ENCODE measurements at places on chromosomes 11 and 22.

GRCh38 chr22:20885557-20886323 lies 26.9 kb downstream of the SNAP29 start:
- peak; percentile 59 for DNase-seq

GRCh38 chr11:11660363-11660740 lies 38.5 kb upstream of the GALNT18 start:
- no peak for DNase-seq

DNA sequence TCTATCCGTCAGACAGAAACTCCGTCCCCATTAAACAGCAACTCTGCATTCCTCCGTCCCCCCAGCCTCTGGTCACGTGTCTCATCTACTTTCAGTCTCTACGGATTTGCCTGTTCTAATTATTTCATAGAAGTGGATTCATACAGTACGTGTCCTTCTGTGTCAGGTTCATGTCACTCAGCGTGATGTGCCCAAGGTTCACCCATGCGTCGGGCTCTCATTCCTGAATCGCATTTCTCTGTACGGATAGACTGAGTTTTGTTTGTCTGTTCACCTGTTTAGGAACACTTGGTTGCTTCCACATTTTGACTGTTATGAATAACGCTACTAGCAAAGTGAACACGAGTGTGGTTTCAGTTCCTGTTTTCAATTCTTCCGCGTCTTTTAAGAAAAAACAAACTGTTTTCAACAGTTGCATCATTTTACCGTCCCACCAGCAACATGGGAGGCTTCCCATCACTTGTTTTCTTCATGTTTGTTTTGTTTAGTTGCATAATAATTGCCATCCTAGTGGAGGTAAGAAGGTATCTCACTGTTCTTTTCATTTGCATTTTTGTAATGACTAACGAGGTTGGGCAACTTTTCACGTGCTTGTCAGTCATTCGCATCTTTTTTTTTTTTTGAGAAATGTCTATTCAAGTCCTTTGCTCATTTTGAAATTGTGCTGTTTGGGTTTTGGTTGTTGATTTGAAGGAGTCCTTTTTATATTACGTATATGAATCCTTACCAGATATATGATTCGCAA lies 8.9 kb upstream of the NLRP6 start:
- no peak for DNase-seq

DNA sequence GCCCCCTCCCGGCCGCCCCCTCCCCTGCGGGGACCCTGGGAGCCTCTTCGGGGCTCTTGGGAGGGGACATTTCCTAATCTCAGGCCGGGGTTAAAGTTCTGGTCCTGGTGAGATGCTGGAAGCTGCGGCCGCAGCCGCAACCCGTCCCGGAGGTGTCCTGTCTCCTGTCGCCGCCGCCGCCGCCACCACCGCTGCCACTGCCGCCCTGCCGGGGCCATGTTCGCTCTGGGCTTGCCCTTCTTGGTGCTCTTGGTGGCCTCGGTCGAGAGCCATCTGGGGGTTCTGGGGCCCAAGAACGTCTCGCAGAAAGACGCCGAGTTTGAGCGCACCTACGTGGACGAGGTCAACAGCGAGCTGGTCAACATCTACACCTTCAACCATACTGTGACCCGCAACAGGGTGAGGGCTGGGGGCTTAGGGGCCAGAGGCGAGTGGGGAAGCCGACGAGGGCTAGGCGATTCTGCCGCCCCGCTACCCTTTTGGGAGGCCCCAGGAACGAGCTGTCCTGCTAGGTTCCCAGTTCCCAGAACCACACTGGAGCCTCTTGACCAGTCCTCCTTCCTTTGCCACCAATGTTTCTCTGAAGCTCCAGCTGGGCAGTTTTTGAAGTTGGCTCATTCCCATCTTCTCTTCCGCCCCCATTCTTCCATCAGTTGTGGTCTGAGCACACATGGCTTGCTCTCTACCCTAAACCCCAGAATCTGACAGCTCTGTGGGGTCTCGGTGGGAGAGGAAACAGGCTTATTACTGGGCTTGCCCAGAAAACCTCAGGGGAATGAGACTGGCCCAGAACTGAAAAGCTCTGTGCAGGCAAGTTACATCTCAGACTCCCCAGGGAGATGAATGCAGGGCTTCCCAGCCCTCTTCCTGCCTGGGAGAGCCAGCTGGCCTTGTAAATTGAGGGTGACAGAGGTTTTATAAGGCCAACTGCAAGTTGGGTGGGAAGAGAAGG lies 781 bp downstream of the SIDT2 start:
- peak; percentile 46 for DNase-seq

DNA sequence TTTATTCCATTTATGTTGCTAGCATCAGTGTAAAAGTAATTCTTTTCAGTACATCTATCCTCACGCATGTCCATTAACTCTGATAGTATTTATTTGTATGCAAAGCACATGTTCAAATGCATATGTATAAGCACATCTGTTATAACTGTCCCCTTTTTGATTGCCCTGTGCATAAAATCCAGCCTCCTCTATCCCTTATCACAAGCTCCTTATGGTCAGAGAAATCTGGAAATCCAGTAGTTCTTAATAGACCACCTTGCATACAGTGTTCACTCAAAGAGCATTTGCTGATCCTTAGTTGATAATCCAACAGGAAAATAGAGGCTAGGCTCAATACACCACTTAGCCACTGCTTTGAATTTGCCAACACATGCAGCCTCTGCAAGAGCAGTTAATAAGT lies 443.5 kb downstream of the AASDHPPT start:
- no peak for DNase-seq

DNA sequence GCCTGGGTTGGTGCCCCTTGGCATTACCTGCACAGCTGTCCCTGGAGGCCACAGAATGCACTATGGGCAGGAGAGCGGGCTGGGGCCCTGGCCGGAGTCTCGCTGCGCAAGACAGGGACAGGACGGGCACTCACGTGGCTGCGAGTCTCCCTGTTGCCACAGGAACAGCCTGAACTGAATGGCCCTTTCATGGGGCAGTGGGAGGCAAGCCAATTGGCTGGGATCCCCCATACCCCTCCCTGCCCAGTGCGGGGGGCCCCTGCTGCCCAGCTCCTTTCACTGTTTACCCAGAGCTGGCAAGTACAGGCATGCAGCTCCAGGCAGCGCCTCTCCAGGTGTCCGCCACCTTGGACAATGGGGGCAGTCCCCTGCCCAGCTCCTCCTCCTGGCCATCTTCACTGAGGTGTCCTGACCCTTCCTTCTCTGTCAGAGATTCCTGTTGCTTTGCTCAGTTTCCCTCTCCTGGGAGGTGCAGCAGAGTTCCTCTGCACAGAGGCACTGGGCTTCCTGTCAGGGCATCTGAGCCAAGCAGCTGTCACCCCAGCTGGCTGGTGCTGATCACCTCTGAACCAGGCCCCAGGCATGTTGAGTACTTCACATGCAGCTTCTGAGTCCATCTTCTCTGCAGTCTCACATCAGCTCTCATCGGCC lies 5.2 kb downstream of the USP2 start:
- DNase-seq: no peak

- no peak for DNase-seq
Measured at GRCh38 chr22:42171417-42171816, 40.8 kb upstream of the CYP2D6 start.

DNA sequence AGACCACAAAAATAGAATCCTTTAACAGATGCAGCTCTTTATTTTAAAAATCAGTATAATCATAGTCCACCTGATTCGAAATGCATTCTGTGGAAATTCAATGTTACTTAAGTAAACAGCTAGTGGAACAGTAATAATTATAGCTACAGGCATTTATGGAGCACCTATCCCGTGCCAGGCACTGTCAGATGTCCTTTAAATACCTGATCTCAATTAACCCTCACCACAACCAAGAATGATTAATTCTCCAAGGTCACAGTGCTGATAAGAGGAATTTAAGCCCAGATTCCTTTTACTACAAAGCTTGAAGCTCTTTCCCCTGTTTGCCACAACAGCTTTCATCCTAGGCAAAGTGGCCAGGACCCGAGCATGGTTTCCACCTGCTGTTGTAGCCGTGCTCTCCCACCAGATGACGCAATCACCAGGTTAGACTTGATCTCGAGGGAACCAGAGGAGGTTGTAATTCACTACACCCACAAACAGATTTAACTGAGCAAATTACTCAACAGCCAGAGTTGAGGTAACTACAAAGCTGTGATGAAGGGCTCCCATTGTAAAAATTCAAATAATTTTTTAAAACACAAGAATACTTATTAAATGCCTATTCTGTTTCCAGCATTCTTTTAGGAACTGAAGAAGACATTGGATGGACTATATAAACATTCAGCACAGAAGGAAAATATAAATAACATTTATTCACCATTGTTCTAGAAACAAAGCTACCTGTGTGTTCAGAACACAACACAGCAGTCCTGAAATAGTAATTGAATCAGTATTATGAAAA lies 10.3 kb downstream of the PRDM10 start:
- DNase-seq: peak; percentile 22

GRCh38 chr11:80862011-80862410 lies 1421.2 kb upstream of the TENM4 start:
- DNase-seq: no peak

- DNase-seq: no peak
Measured at GRCh38 chr11:15848631-15849168, 507.6 kb downstream of the SOX6 start.

DNA sequence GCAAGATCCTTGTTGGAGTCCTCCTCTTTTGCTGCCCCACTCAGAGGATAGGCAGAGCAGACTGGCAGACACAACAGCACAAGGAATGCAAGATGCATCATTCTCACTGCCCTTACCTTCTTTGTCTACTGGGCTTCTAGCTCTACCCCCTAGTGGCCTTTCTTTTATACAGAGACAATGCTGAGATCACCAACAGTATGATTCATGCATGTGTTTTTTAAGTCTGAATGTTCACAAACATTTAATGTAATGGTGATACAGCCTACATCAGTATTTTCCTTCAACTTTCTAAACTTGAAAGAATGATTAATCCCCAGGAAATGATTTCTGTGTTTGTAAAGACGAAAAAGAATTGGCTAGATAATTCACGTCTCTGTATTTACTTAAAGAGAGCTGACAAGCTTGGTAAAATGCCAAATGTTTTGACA lies at the start of gene MMP10:
Gene MMP10, minus strand, starts transcription at position 138 of the 428 bp plus-strand sequence. Its CDS starts 37 bp downstream, at position 101.
- DNase-seq: peak; percentile 80

DNA sequence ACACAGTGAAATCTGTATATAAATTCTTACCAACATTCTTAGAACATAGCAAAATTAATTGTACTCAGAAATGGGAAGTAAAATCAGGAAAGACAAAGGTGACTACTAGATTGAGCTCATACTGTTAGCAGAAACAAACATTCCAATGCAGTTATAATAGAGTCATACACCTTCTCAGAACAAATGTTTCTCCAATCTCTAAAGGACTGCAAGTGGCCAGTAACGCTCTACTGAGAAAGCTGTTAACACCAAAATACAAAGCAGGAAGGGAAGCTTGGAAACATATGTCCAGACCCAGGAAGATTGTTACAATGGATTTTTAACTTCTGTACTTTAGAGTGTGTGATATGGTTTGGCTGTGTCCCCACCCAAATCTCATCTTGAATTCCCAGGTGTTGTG lies 341.5 kb downstream of the LARGE1 start:
- no peak for DNase-seq

GRCh38 chr11:47768101-47768612 lies 1.0 kb upstream of the FNBP4 start:
- DNase-seq: peak; percentile 86

DNA sequence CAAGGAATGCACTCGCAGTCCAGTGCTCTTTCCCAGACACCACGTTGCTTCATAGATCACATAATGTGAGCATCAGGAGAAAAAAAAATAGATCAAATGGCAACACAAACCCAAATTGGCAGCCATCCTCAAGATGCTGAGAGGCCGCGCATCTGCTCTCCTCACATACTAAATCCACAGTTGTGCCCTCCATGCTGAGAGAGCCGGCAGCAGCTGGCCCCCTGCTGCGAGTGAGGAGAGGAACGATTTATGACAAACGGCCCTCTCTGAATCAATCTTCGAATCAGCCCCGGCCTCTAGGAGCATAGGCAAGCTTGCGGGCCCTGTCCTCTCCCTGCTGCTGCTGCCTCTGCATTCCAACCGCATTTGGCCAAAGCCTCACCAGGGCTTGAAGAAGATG lies 159.9 kb upstream of the TENM4 start:
- DNase-seq: peak; percentile 47

DNA sequence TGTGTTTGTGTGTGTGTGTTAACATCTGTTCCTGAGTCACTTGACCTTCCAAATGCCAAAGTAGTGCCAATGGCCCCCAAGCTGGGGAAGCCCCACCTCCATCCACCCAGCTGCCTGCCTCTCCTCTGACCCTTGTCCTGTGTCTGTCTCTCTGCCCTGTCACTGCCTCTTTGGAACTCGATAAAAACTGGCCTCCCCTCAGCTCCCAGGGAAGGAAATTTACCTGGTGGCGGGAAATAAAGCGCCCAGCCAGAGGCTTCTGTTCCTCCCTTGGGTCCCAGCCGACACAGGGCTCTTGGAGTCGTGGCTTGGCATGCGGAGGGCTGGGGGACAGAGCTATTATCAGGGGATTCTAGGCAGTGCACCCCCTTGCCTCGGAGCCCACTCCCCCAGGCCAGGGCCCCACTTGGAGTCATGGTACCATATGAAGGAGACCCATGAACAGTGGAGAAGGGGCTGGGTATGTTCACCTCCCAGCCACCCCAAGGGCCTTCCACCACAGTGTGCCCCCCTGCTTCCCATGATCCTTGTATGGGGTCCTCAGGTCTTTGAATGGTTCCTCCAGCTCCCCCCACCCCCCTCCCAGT lies 6.2 kb downstream of the KCNC1 start:
- no peak for DNase-seq
